ENCODE measurements at places on chromosomes 5 and 9.

GRCh38 chr5:1329111-1329579 lies 15.8 kb downstream of the CLPTM1L start:
- no peak for DNase-seq

GRCh38 chr5:141942185-141942857 lies 15.7 kb downstream of the PCDH12 start:
- DNase-seq = no peak

DNA sequence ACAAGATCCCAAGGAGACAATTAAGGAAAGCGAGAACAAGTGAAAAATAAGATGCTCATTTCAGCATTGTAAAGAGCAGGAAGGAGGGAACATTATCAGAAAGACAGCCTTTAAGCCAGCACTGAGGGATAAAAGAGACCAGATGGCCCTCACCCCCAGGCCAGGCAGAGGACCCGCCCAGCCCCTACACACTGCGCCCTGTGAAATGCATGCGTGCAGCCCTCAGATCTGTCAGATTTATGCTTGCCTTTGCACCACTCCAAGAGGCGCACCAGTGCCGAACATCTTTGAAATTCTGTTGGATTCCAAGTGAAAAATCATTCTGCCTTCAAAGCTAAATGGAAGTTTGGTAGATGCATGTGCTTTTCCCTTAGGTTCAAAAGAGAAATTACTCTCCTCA lies 378.0 kb downstream of the MLLT3 start:
- no peak for DNase-seq

DNA sequence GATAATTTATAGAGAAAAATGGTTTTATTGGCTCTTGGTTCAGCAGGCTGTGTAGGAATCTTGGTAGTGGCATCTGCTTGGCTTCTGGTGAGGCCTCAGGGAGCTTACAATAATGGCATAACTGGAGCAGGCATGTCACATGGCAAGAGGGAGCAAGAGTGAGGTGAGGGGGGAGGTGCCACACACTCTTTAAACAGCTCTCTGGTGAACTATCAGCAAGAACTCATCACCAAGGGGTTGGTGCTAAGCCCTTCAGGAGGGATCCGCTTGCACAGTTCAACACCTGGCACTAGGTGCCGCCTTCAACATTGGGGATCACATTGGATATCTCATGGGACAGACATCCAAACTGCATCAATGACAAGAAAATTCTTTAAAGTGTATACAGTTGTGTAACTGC lies 10.5 kb downstream of the GPBP1 start:
- peak; percentile 48 for DNase-seq

DNA sequence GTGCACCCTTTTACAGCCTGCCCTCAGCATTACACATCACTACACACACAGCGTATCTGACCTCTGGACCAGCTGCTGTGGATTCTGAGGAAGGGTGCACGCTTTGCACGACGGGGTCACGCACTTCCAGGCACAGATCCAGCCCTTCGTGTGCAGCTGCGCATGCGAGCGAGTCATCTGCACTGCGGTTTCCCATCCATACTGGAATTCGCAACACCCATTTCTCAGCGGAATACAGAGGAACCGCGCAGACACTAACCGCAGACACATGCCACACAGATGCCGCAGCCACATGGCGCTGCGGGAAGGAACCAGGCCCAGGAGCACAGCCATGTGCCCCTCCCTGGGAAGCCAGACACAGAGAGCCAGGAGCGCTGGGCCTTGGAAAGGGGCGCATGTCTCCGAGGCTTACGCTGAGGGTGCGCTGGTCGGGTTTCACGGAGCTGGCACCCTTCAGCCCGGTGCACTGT lies 43.5 kb downstream of the PNPLA7 start:
- no peak for DNase-seq

DNA sequence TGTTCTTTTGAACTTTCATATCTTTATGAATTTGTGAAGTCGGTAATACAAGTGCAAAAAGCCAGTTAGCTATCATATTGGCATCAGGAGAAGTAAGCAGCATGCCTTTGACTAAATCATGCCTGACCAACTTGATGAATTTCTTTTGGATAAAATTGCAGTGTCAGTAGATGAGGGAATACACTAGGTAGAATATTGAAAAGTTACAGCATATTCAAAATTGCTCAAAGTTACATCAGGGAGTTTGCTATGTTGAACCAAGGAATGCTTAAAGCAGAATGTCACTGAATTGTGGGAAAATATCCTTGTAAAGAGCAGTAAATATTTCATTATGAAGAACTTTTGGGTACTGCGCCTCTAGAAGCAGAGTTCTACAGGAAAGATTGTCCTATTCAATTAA lies 87.1 kb upstream of the TLX3 start:
- no peak for DNase-seq

DNA sequence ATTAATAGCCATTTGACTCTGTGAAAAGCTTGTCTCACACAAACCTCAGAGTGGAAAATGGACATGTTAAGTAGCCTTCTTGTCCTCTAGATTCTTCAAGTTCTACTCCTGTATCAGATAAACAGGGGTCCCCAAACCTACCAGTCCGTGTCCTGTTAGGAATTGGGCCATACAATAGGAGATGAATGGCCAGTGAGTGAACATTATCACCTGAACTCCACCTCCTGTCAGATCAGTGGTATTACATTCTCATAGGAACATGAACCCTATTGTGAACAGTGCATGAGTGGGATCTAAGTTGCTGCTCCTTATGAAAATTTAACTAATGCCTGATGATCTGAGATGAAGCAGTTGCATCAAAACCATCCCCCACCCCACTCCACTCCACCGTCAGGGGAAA lies 136.3 kb downstream of the TMEM232 start:
- DNase-seq = no peak

GRCh38 chr5:124502551-124502950 lies 243.9 kb downstream of the ZNF608 start:
- DNase-seq = no peak

DNA sequence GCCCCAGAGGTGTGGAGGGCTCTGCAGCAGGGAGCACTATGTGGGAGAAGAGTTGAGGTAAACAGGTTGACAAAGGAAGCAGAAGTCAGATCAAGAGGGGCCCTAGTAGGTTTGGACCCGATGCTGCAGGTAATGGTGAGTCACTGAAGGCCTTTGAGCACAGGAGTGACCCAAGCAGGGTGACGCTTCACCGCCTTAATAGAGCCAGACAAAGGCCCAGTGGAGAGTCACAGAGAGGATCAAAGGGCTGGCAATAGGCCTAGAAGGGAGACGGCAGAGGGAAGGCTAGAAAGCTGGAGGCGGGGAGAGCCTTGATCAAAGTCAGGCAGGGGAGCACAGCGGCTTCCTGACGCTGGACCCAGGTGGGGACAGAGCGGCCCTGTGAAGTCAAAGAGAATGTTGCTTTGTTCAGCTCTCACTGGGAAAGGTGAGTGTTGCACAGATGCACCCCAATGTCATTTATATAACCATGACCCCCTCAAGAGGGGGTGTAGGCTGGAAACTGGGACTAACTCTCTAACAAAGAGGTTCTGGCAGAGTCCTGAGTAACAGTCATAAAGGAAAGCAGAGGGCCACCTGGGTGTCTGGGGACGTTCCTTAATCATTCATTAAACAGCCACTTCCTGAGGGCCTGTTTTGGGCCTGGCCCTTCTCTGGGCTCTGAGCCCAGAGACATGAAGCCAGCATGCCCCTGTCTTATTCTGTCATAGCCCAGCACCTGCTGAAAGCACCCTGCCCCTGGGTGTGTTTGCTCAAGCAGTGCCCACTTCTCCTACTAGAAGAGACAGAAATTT lies 9.8 kb upstream of the CPLX2 start:
- no peak for DNase-seq

DNA sequence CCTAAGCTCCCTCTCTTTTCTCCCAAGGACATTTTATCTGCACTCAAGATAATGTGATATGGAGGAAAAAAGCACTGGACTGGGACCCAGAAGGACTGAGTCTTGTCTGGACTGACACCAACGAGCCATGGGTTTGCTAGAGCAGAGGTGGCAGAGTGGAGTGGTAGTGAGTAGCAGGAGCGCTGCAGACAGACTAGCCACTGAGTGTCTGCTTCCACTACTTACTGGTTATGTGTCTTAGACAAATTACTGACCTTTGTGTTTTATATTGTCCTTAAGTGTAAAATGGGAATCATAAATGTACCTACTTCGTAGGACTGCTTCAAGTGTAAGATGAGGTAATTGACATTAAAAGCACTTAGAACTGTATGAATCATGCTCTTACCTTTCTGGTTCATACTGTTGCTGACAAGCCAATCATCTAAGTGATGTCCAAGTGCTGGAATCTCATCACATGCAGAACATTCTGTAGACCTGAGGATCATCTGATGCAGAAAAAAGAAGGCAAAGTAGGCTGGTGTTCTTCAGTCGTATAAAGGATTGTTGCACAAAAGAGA lies 12.5 kb upstream of the PRLR start:
- DNase-seq = no peak

- no peak for DNase-seq
These were observed 33.5 kb downstream of the STRBP start for GRCh38 chr9:123234853-123235252.

DNA sequence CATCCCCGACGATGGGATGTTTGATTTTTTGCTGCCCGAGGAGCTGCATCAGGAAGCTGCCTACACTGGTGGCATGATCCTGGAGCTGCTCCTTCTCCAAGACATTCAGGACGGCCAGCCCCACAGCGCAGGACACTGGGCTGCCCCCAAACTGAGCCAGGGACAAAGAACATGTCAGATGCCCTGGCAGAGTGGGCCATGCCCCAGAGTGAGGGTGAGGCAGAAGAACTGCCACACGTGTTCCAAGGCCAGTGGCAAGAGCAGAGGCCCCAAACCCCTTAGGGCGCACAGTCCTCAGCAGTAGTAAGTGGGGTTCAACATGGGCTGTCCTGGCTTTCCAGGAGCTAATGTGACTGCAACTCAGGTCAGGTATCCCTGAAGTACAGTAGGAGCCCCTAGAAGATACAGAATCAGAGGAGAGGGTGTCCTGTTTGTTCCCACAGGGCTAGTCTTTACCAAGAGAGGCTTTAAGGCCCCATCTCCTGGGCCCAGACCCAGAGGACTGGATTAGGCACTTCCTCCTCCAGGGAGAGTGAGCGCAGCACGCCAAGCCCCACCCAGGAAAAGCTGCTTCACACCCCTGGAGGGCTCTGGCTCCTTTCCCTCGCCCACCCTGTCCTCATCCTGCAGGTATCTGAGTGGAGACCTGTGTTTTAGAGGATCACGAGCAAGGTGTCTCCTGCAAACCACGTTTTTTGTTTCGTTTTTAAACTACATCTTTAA lies 11.1 kb downstream of the HNRNPAB start:
- no peak for DNase-seq

DNA sequence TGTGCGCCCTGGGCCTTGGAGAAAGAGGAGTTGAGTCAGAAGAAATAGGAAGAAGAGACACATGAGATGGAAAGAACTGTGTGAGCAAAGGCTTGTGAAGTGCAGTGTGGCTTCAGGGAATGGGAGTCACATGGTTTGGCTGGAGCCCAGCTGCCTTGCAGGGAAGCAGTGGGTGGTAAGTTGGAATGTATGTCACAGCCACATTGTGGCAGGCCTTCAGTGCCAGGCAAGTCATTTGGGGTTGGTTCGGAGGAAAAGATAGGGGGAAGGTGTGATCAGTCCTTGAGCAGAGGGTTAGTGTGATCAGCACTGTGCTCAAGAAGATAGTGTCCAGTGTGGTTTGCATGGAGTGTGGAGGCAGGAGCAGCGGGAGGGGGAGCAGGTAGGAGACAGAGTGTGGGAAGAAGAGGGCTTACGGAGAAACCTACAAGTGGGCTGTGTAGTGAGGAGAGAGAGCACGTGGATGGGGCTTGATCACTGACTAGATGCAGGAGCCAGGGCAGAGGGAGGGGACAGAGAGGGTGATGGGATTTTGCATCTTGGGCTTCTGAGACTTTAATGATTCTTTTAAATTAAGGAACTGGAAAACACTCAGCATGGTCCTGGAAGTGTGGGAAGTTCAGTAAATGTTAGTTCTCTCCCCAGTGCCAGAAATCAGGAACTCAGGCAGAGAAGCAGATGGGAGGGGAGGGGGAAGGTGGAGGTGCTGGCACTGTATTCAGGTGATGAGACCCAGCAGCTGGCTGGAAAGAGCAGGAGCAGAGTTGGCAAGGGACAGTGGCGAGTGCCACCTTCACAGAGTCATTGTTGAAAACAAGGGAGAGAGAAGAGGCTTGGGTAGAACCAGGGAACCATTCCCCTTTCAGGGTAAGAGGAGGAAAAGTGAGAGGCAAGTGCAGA lies 46.6 kb downstream of the ARHGAP26 start:
- peak; percentile 75 for DNase-seq

DNA sequence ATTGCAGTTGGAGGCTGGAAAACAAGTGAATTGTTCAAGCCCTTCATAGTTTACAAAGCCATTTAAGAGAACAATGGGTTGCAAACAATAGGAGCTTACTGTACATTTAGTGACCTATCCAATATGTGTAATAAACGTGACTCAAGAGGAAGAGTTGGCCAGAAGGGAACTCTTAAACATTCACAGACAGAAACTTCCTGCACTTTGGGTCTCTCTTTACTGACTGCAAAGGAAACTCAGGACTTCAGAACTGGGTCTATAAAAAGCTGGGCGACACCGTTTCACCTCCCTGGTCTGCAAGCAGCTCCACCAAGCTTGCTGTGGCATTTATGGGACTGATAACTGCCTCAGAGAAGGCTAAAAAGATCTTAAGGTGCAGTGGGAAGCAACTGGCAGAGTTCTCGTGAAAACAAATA lies 48.7 kb upstream of the SPATA31D4 start:
- no peak for DNase-seq

DNA sequence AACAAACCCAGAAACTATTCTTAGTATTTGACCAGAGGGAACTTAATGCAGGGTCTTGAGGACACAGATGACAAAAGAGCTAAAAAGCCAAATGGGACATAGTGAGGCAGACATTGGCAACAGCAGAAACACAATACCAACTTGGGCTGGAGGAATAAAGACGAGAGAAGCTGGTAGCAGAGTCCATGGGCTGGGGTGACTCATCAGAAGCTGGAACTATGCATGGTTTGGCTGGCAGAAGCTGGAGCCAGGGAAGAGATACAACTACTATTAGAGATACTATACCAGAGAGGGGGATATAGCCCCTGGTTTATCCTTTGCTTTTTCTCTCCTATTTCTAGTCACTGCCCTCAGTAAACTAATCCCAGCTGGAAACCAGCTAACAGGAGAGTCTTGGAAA lies 29.2 kb upstream of the DPYSL3 start:
- no peak for DNase-seq

GRCh38 chr9:130713286-130713960 lies 19.8 kb downstream of the EXOSC2 start:
- no peak for DNase-seq

DNA sequence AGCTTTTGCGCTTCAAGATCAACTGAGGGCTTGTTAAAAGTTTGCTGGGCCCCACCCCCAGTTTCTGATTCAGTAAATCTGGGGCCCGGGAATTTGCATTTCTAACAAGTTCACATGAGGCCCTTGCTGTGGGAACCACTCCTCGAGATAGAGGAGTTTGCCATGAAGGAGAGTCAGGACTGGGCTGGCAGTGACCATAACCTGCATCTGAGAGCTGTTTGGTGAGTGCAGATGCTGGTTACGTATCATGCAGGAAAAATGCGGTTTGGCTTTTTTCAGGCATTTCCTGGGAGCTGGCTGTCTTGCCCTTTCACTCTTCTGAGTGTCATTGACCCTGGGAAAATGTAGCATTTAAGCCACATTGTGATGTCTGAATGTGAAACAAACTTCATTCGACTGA lies 9.4 kb upstream of the ANGPTL2 start:
- DNase-seq = no peak
